Jurkat, Clone E6-1 (cell line): ENCODE measurements at places on chromosomes 11 and 22.

GRCh38 chr11:30985536-30985935 is 384.0 kb downstream of the DCDC1 start:
- no peak for DNase-seq

DNA sequence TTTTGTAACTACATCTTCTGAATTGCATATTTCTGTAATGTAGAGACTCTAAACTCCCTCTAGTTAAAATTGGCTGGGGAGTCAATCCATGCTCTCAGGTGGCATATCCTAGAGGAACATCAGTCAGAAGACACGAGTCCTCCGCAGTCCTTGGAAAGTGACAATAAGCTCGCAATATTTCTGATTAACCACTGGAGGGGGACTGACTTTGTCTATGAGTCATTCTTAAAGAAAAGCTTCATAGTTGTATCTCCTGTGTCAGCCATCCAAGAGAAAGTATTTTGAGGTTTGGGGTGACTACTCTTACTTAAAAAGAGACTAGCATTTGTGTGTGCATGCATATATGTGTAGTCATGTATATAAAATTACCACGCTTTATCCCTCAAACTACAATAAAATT is 60.2 kb downstream of the SLN start:
- DNase-seq = no peak

DNA sequence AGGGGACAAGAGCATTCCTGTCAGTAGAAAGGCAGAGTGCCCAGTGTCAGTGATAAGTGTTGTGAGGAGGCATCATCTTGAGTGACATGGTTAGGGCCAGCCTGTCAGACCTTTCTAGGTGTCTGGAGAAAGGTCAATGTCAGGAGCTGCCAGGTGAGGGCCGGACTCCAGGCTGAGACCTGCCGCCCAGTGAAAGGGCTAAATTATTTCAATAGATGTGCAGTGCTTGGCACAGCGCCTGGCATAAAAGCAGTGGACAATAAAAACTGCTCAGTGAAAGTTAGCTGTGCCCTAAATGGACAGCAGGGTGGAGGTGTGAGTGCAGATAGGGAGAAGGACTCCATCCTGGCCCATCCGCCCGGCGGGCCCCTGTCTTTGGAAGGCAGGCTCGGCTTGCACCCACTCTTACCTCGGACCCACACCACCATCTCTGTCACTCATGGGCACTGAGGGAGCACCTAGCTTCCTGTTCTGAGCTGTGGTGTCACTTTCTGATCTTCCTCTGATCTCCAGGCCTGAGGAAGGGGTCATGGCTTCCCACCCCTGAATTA is 23.5 kb upstream of the WNT11 start:
- no peak for DNase-seq

DNA sequence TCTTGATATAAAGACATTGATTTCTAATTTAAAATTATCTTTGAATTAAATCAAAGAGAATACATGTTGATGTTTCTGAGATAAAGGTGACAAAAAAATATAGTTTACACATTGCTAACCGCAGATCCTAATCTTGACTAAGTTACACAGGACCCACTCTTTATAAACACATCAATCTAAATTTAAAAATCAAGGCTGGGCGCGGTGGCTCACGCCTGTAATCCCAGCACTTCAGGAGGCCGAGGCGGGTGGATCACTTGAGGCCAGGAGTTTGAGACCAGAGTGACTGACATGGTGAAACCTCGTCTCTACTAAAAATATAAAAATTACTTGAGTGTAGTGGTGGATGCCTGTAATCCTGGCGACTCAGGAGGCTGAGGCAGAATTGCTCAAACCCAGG is 1.9 kb downstream of the ARFGAP3 start:
- no peak for DNase-seq

GRCh38 chr22:39943953-39944872 is 16.0 kb upstream of the TMA7B start:
- DNase-seq = no peak

- no peak for DNase-seq
These were observed 583 bp upstream of the RRAS2 start for GRCh38 chr11:14359501-14360031.

GRCh38 chr11:70603114-70603755 is 204.9 kb downstream of the CTTN start:
- DNase-seq = no peak
